Dermis microvascular lymphatic vessel endothelial cell (primary cell): ENCODE measurements at places on chromosomes 5 and 9. TPM values are rescaled to one million over a fixed set of nuclear protein-coding genes. Genes with fewer than 3 reads are reported as not detected.

DNA sequence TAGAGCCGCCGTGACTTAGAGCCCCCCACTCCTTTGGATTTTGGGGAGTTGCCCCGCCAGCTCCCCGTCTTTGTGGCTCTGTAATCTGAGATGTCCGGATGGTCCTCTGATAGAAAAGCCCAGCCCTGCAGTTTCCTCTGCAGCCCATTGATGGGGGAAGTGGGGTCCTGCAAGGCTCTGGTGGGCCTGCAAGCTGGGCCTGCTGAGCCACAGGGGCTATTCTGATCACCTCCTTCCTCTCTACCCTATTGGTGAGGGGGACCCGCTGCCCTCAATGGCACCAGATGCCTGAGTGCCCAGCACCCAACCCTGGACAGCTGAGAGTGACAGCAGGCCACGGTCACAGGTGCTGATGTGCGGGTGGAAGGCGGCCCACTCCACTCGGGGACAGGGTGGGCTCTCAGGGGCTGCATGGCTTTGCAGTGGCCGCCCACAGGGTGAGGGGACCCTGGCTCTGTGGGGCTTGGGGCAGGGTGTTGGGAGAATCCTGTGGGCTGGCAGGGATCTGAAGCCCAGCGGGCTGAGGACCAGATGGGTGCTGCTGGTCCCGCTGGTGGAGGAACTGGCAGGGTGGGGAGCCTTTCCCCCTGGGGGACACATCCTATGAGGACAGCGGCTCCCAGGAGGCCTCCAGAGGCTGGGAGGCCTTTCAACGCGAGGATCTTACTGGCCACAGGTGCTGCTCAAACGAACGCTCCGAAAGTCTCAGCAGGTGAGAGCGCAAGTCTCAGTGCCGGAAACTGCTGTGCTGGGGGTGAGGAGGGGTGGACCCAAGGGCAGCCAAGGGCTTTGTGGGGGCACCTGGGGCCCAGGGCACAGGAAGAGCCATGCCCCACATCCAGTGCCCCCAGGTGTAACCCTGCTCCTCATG lies 30.0 kb upstream of the LPCAT1 start:
- no peak for DNase-seq

- DNase-seq = no peak
These were observed 290.2 kb upstream of the POU5F2 start for GRCh38 chr5:94031631-94032030.

Gene TGFBR1
- 11.3 and 14.0 TPM in 2 replicates for total RNA-seq

DNA sequence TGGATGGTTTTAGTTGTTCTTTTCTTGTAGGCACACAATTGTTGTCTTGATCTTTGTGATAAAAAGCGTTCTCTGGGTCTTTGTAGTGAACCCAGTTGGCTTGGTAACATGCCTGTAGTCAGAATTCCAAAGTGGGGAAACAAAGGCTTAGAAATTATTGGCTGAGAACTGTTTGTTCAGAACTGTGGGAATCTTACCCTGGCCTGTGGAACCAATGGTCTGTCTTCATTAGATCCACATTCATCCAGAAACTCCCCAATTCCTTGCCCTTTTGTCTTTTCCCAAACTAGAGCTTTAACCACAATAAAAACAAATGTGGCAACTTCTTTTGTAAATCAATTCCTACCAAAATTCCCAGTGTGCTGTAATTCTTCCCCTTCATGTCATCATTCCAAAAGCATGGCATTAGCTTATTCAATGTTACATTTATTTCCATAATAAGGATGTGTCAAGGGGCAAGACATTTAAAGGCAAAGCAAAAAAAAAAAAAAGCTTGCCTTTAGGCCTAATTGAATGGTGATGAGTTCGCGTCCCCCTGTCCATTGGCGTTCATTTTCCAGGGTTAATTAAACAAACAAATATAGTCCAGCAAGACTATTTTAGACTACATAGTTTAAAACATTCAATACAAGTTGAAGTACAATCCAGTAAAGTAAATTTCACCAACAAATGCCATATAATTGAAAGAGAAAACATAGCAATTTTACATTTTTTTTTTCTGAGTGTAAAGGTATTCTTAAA lies 249.8 kb upstream of the ZNF608 start:
- DNase-seq = no peak

- no peak for DNase-seq
These were observed 718 bp upstream of the DENND4C start for GRCh38 chr9:19229595-19230354.

- DNase-seq = no peak
These were observed 62.2 kb downstream of the GCNT4 start for GRCh38 chr5:74990194-74990593.

DNA sequence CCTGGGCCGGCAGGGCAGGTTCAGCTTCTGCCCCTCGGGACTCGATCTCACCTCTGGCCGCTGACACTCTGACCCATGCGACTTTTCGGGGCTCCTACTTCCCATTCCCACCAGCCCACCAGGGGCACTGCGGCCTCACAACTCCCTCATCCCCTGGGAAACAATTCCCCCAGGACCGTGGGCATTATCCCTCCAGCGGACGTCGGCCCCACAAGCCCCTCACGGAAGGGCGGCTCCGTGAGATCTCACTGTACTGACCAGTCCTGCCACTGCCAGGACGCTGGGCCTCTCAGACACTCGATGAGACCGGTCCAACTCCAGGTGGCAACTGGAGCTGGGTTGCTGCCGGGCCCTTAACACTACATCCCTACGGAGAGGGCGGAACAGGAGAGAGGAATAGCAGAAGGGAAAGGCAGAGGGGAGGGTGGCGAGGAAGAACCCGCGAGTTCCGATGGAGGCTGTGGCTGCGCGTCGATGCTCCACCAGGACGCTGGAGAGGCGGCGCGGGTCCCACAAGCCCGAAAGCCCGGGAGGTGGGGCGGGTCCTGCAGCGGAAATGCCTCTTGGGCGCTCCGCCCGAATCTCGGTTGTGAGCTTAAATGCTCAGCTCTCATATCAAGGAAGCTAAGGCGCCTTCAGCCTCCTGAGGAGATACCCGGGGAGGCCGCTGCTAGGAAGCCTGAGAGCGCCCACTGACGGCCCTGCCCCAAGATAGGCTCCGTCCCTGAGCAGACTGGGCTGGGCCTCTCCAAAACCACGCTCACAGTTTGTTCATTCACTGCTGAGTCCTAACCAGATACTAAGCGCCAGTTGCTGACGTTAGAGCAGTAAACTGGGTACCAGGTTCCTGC lies 36.3 kb downstream of the VCP start:
- peak; percentile 26 for DNase-seq

Gene AMBP
- total RNA-seq = not detected in 2 replicates

DNA sequence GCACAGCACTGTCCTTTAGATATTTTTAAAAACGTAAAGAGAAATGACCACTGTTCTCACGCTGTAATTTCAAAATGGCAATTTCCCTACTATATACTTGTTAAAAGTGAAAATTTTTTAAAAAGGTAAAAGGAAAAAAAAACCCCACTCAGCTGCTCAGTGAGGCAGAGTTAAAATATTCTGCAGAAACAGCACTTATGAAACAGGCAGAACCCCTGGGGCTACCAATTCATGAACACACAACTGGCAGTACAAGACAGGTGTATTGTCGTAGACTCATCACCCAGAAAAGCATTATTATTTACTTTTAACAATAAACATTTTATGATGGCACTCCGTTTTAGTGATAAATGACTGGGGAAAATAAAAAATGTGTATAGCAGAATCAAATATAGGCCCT lies 1.5 kb upstream of the RASGRF2 start:
- no peak for DNase-seq

GRCh38 chr5:64532657-64533056 lies 26.8 kb downstream of the RGS7BP start:
- DNase-seq = no peak

DNA sequence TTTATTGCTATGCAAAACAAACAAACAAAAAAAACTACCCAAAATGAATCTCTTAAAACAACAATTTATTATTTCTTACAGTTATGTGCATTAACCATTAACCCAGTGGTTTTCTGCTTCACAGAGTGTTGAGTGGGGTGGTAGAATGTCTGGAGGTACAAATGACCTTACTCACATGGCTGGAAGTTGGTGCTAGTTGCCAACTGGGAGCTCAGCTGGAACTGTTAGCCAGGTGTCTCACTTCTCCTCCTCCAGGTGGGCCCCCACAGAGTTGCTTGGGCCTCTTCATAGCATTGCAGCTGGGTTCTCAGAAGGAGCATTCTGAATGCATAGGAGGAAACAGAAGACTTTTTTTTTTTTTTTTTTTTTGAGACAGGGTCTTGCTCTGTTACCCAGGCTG lies 10.5 kb upstream of the B4GALT1 start:
- DNase-seq = no peak

DNA sequence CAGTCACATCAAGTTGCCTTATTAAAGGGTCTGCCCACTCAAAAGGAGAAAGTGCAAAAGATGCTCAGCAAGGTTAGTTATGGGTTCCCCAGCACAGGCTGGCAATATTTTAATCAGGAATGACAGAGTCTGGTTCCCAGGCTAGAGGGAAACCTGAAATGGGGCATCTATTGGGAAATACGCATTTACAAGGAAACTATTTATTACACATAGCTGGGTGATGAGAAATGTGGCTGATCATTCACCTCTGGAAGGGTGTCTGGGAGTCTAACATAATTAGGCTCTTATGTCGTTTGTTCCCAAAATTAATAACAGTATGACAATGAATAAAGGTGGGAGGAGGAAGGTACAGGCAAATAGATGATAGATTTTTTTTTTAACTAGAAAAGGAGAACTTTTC lies 314.7 kb downstream of the ENC1 start:
- DNase-seq = no peak

Gene SHISAL2B
- not detected in 2 replicates for total RNA-seq

DNA sequence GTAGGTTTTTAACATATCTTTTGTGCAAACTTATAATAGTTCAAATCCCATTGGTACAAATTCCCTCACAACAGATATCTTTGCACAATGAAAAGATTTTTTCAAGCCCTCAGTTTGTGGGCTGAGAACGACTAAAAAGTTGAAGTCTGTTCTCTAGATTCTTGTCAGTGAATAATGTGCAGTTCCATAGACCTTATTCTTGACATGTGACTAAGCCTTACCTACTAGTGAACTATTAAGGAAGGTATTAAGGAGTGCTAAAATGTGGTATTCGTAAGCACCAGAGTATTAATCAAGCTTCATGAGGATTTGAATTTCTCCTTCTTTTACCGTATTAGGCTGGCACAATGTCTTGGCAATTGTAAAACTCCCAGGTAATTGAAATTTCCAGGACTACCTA lies 205.6 kb upstream of the DMRTA1 start:
- no peak for DNase-seq

GRCh38 chr9:97293207-97293721 lies 14.2 kb upstream of the CCDC180 start:
- peak; percentile 96 for DNase-seq

Gene PCDHB8
- total RNA-seq = 0.38 and 0.51 TPM in 2 replicates

GRCh38 chr9:107681988-107682387 lies 192.4 kb upstream of the KLF4 start:
- DNase-seq = no peak

DNA sequence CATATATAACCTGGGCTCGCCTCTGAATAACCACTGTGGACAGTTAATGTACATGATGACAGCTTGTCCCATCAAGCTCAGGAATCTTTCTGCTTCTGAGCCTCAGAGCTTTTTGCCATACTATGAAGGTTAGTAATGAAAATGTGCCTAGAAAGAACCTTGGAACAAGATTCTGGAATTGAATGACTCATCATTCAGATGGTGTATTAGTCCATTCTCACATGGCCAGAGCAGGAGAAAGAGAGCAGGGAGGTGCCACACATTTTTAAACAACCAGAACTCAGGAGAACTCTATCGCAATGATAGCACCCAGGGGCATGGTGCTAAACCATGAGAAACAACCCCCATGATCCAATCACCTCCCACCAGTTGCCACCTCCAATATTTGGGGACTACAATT lies 542.1 kb downstream of the PRR16 start:
- DNase-seq = no peak
